ENCODE measurements at places on chromosomes 5 and 9. TPM values are rescaled to one million over a fixed set of nuclear protein-coding genes. Genes with fewer than 3 reads are reported as not detected.

DNA sequence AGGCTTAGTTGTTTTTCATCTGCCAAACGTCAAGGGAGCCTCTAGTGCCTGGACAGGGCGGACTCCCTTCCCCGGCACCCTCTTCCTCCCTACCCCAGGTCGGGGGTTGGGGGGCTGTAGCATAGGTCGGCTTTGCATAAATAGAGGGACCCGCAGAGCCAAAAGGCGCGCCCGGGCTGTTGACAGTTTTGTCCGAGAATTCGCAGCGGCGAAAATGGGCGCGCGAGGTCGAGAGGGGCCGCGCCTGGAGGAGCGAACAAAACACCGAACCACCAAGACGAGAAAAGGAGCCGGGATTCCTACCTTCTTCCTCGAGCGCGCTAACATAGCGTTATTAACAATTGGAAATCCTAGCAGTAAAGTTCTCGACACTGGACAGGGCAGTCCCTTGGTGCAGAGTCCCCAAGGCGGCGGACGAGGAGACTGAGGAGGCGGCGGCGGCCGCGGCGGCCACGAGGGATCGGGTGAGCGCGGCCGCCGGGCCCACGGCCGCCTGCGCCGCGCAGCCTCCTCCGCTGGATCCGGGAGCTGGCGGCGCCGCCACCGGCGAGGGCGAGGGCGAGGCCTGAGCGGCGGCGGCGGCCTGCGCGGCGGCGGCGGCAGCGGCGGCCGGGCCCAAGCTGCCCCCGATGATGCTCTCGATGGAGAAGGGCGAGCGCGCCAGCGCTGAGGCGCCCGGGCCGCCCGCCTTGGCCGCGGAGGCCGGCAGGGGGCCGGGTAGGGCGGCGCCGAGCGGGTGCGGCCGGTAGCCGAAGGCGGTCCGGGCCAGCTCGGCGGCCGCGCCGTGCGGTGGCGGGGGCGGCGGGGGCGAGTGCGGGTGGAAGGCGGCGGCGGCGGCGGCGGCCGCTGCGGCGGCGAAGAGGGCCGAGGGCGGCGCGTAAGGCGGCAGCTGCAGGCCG, 1.7 kb downstream of the FOXD1 start:
- DNase-seq: no peak

DNA sequence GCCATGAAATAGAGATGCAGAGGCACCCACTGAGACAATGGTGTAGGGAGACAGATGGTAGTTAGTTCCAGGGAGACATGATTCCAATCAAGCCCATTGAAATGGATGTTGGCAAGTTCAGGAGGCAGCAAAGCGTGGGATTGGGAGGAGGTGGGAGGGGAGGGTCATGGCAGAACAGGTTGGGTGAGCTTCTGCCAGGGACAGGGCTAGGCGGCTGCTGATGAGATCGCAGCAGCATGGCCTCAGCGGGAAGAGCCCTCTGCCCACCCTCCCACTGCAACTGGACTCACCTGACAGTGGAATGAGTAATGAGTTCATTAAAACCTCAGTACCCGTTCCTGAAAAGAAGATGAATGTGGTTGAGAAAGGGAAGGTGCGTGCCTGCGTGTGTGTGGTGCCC, 418.2 kb downstream of the CDK5RAP2 start:
- DNase-seq: no peak

GRCh38 chr5:148820461-148821395, 5.7 kb upstream of the ADRB2 start:
- no peak for DNase-seq

GRCh38 chr5:21649969-21650368, 1203.2 kb downstream of the CDH12 start:
- DNase-seq: no peak

- DNase-seq: no peak
These were observed 13.4 kb downstream of the COL23A1 start for GRCh38 chr5:178576591-178577351.

DNA sequence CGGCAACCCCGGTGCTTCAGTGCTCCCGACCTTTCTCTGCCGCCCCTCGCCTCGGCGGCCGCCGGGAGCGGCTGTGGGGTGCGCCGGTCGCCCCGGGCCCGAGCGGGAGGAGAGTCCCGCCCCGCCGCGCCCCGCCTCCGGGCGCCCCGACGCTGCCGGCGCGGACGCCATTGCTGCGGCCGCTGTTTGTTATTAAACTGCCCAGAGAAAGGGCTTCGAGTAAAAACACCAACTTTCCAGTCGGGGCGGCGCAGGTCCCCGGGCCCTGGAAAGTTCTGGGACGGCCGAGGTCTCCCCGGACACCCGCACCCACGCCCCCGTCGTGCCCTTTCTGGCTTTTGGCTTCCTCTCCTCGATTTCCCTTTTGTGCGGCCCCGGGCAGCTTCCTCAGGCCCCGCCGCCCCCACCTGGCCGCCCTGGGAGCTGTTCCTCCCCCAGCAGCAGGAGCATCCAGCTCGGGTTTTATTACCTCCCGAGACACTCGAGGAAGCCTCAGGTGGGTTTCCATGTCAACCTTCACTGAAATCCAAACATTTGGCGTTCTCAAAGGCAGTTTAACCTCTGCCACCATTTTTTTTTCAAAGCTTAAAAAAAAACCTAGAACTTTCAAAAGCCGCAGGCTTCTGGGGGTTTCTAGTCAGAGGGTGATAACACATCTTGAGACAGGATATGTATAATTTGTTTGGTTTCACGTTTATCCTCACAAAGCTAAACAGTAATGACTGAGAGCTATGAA, 334.4 kb downstream of the CWC27 start:
- DNase-seq: peak; percentile 69

DNA sequence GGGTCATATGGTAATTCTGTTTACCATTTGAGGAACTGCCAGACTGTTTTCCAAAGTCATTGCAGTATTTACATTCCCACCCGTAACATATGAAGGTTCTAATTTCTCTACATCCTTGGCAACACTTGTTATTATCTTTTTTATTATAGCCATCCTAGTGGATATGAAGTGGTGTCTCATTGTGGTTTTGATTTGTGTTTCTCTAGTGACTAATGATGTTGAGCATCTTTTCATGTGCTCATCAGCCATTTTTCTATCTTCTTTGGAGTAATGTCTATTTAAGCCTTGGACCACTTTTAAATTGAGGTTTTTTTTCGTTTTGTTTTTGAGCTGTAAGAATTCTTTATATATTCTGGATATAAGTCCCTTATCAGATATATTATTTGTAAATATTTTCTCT, 132.8 kb upstream of the RUSC2 start:
- DNase-seq: no peak

SPATA31E1 gene
- total RNA-seq: not detected

- no peak for DNase-seq
These were observed 115.5 kb upstream of the IL7R start for GRCh38 chr5:35741126-35741716.

HTR4 gene
- 0.21 TPM for total RNA-seq

- DNase-seq: peak; percentile 16
These were observed 87.7 kb upstream of the LRRTM2 start for GRCh38 chr5:138962614-138963370.

IL5 gene
- not detected for total RNA-seq

All from ascending aorta (tissue), 2 donors.